Stomach (tissue), 19 donors: ENCODE measurements at places on chromosomes 5 and 9. TPM values are rescaled to one million over a fixed set of nuclear protein-coding genes. Genes with fewer than 3 reads are reported as not detected.

NR3C1 gene
- total RNA-seq: 58.5 TPM

- no peak for DNase-seq
- H3K27me3 ChIP-seq: no peaks in the 10 kb centered on the region
- no peak overlapping the region for H3K4me3 ChIP-seq
- no peaks in the 10 kb centered on the region for H3K36me3 ChIP-seq
- no peak overlapping the region for H3K27ac ChIP-seq
Observed at GRCh38 chr5:13771011-13771571, 173.4 kb downstream of the DNAH5 start.

SLC46A2 gene
- total RNA-seq: not detected

DNAJB5 gene
- 24.8 TPM for total RNA-seq

DNA sequence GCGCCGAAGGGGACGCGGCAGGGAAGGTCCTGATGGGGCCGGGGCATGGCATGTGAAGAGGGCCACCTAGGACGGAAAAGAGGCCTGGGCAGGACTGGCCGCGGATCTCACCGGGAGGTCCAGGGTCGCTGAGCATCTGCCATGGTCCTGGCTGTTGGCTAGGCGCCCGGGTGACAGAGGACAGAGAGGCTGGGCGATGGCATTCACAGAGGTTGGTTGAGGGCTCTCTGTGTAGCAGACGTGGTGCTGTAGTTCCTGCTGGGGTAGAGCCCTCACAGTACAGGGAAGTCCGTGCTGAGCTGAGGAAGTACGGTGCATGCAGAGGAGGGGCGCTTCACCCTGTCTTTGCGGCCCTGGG, 427 bp downstream of the PCYOX1L start:
- H3K27ac ChIP-seq: peak overlapping the region; percentile 62
- peak; percentile 35 for DNase-seq
- peaks cover 23% of the 10 kb centered on the region for H3K36me3 ChIP-seq
- H3K4me3 ChIP-seq: peak overlapping the region; percentile 89
- no peaks in the 10 kb centered on the region for H3K27me3 ChIP-seq
- H3K4me1 ChIP-seq: peaks cover 11% of the 10 kb centered on the region

DNA sequence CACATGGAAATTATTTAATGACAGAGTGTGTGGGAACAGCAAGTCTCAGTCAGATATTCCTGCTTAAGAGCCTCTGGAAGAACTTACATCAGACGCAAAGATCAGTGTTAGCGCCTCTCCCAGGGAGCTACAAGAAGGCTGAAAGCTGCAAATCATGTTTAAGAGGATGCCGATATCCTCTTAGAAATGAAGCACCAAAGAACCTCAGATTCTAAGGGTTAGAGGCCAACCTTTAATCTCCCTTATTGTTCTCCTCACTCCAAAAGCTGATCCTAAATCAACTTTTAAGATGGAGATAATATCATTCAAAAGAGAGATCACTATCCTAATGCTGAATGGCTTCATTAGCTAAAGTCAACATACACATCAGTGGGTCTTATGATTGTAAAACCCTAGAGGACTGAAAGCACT, 160.6 kb downstream of the NFIB start:
- no peak overlapping the region for H3K27ac ChIP-seq
- H3K36me3 ChIP-seq: no peaks in the 10 kb centered on the region
- H3K27me3 ChIP-seq: no peaks in the 10 kb centered on the region
- H3K4me1 ChIP-seq: peaks cover 18% of the 10 kb centered on the region
- DNase-seq: no peak

- H3K4me3 ChIP-seq: no peak overlapping the region
- DNase-seq: no peak
- no peak overlapping the region for H3K27ac ChIP-seq
- H3K4me1 ChIP-seq: no peaks in the 10 kb centered on the region
Observed at GRCh38 chr9:125431741-125432271, 170.2 kb downstream of the GAPVD1 start.
